ENCODE measurements at places on chromosomes 3 and 15.

DNA sequence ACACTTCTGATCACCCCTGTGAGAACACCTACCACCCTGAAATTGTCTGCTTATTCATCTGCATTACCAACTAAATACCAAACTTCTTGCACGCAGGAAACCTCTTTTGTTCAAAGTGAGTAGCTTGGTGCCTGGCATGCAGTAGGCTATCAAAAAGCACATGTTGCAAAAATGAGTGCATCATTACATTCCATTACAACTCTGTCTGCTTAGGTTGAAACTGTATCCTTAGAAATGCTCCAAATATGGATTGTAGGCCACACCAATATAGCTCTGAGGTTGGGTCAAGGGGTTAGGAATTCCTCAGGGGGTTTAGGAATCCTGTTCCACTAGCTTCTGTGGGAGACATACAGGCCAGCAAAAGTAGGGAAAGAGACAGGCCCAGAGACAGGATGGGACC, 107.2 kb downstream of the THRB start:
- DNase-seq, result no peak

- no peak for DNase-seq
These were observed 47.1 kb upstream of the MAPKBP1 start for GRCh38 chr15:41727143-41727542.

DNA sequence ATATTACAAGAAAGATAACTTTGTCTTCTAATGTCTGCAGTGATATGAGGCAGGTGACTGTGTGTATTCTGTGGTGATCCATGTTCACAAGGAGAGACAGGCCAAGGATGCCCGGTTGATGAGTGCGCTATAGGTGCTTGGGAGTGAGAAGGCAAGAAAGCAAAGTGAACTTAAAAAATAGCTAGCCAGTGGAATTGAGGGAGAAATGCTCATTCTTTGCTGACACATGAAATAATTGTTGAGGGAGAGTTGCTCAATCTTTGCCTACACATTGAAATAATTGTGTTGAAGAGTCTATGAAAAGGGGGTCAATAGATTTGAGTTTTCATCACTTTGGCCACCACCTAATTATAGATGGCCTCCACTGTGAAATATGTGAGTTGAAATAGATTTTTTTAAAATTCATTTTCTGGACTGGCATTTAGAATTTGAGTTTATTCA, 156.3 kb downstream of the LPP start:
- DNase-seq, result no peak

DNA sequence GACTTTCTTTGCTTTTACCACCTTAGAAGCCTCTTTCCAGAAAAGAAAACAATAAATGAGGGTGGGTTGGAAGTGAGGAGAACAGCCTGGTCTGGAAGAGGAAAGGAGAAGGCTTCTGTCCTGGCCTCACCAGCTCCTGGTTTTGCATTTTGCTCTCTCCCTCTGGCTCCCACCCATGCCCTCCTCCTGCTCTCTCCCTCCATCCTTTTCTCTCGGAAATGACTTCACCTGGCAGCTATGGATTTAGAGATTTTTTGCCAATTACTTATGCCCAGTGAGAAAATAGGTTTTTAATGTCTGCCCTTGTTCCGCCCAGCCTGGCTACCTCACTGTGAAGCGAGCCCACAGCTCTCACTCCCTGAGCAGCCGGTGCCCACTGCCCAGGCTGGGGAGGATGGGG, 77.9 kb upstream of the NTRK3 start:
- no peak for DNase-seq

GRCh38 chr15:43436395-43436794, 56.6 kb downstream of the TP53BP1 start:
- no peak for DNase-seq

- DNase-seq, result no peak
These were observed 134.0 kb upstream of the IL12A start for GRCh38 chr3:159854500-159855124.

GRCh38 chr15:74137537-74137894, 7.1 kb downstream of the ISLR2 start:
- no peak for DNase-seq

DNA sequence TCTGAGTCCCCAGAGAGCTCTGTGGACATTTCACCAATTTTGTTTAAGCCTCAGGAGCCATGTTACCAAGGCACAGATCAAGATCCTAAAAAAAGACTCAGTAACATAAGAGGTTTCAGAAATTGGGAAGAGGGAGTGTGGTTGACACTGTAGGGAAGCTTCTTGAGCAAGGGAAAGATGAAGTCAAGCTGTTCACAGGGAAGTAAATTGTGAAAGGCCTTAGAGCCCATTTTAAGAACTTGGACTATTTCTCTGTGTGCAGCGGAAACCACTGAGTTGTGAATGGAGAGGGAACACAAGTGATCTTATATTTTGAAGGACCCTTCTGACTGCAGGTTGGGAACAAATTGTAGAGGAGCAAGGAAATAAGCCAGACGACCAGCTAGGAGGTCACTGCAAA, 18.7 kb downstream of the BCL2A1 start:
- no peak for DNase-seq

- DNase-seq, result no peak
These were observed 12.0 kb upstream of the GRIP2 start for GRCh38 chr3:14552041-14552648.

DNA sequence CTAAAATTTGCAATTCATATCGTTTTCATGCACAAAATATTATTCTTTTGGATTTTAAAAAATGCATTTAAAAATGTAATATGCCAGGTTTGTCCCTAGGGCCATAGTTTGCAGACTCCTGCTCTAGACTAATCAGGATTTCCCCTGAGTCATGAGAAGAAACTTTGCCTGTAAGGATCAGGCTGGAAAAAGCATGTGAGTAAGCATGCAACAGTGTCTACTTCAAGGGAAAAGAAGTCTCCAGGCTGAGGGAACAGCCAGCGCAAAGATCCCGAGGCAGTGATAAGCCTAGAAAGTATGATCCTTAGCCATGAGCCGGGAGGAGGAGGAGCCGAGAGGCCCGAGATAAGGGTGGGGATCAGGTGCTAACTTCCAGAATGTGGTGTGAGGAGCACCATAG, 382.8 kb upstream of the CFAP20DC start:
- no peak for DNase-seq

DNA sequence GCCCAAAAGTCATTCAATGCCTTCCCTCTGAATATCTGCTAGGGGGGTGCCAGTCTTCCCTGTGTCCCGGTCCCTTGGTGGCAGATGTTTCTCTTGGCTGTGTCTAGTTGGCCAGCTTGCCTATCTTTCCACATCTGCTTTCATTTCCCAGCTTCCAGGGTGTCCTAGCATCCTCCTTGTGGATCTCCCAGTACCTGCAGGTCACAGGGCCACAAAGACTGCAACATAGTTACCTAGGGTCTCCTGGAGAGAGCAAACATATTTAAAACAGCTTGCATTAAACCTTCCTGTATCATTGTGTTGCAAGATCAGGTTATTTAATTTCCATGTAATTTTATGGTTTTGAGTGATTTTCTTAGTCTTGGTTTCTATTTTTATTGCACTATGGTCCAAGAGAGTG, 400.1 kb downstream of the GRM7 start:
- no peak for DNase-seq

GRCh38 chr3:149314807-149315578, 18.4 kb downstream of the TM4SF18 start:
- DNase-seq, result no peak

- DNase-seq, result no peak
These were observed 74.0 kb upstream of the TTBK2 start for GRCh38 chr15:42994546-42994945.

DNA sequence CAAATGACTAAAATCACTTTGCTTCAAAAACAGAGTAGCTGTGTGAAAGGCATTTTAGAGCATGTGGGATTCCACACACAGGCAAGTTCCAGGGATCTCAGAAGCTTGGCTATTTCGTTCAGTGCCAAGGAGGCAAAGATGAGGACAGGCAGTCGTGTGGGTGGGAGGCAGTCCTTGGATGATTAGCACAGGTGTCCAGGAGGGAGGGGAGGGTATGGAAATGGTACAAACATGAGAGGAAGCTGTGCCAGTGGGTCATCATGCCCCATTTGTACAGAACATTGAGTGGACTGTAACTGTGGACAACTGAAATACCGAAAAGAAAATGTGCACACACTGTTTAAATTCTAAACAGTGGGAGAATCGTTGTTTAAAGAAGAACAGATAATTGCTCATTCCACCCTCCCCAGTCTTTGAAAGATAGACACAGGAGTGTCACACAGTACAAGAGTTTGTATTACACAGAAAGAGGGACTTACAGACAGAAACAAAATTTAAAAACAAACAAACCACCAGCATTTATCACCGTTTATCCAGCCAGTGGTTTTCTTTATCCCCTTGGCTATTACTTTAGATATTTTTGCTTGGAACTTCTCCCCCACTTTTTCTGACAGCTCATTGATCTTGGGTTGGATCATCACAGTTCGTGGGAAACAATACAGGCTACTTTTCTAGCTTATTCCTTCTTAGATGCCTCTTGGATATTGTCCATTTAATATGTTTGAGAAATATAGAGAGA, 122.9 kb downstream of the GREM1 start:
- DNase-seq, result no peak

GRCh38 chr3:112974894-112975293, at the start of gene CD200R1:
TSS of gene CD200R1 (minus strand) at chr3:112975103. CDS start at chr3:112974857, 246 bp downstream.
- DNase-seq, result no peak

DNA sequence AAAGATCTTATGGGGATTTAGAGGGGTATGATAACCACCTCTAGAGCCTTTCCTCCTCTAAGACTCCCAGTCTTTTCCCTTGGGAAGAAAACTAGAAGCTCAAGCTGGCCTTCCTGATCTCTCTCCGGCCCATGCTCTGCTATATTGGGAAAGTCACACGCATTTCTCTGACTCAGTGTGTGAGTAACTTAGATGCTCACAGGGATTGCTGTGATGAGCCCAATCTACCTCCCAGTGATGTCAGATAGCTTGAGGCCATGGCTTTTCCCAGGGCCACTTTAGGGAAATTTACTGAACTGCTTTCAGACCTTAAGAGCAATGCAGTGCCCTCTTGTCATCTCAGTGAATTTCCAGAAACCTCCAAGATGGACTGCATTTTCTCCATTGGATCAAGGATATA, 8.6 kb upstream of the ST8SIA2 start:
- DNase-seq, result no peak

DNA sequence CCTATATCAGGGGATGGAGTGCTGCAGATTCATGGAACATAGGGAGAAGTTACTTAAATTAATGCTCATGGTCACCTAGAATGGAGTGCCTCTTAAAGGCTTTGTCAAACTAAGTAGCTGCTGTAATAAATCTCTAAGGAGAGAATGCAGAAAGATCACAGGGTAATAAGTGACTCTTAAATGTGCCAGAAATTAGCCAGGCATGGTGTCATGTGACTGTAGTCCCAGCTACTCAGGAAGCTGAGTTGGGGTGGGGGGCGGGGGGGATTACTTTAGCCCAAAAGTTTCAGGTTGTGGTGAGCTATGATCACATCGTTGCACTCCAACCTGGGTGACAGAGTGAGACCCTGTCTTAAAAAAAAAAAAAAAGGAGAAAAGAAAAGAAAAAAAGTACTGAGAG, 90.9 kb upstream of the ASB14 start:
- DNase-seq, result no peak

DNA sequence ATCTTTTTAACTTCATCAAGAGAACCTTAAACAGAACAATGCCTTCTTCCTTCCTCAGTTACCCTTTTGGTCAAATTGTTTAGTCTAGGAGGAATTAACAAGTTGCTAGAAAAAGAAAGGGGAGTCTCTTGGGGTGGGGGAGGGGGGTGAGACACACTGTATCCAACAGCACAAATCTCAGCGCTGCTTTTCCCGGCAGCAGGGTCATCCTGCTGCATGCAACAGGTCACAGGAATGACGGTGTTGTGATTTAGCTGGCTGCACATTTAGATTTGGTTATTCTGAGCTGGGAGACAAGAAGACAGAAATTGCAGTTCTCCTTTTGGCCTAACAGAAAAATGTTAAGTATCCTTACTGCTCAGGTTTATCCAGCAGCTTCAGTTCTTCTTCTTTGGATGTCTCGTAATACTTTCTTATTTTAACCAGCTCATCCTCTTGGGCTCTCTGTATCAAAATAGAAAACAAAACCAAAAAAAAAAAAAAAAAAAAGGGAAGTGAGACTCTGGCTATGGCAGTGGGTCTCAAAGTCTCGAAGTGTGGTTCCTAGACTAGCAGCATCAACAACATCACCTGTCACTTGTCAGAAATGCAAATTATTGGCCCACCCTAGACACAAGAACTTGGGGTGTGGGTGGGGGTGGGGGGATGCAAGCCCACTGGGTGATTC, 190.5 kb downstream of the GREM1 start:
- no peak for DNase-seq

DNA sequence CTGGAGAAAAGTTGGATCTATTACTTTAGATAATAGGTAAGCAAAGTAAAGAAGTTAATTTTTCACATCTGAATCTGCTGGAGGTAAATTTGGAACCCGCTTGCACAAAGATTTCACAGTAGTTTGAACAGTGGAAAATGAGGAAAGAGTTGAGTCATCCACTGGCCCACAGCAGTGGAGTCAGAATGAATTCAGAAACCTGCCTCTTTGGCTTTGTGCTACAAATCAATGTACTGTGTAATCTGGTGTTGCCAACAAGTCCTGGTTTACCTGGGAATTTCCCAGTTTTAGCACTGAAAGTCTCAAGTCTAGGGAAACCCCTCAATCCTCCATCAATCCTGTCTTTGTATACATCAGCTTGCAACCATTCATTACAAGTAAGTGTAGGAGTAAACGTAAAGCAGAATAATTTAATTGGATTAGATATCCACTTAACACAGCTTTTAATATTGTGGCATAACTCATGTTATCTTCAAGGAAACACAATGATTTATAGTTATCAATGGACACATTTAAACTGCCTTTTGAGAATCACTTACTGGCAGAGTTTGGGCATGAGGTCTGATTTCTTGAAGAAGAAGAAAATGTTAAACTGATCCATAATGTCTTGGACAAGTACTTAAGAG, 100.6 kb downstream of the DCLK3 start:
- DNase-seq, result no peak

DNA sequence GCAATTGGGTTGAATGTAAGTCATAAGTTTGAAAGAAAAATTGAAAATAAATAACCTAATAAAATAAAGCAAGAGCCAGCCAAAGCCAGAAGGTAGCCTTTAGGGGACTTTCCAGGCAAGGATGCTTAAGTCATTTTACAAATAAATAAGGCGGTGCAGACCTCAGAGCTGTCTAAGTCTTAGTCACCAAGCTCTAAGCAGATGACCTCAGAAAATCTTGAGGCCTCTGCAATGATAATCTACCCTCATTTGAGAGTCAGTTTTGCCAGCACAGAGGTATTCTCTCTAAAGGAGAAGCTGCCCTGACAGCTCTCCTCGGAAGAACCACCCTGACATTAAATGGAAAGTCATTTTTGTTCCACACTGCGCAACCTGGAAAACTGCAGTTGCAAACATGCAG, 113.9 kb downstream of the OXNAD1 start:
- no peak for DNase-seq

DNA sequence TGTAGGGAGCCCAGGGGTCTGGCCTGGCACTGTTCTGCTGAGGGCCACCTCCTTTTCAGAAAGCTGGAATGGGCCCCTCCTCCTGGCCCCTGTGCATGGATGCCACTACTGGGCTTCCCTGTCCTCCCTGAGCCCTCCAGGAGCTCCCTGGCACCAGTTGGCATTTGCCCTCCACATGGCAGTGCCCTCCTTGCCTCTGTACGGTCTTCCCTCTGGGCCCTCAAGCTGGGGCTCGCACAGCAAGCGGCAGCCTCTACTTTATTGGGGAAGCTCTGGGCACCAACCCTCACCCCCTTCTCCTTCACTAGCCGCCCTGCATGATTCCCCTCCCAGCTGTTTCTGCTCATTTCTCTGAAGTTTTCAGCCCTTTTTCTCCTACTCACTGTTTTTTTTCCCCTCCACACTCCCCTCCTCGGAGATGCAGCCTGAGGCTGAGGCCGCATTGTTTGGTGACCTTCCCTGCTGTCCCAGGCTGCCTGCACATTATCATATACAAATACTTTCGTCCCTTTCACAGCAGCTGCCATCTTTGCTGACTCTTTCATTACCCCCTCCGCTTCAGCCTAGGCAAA, 127.3 kb downstream of the EEFSEC start:
- no peak for DNase-seq
